Left lung (tissue), 14 donors: ENCODE measurements at places on chromosomes 4 and X. TPM values are rescaled to one million over a fixed set of nuclear protein-coding genes. Genes with fewer than 3 reads are reported as not detected.

DNA sequence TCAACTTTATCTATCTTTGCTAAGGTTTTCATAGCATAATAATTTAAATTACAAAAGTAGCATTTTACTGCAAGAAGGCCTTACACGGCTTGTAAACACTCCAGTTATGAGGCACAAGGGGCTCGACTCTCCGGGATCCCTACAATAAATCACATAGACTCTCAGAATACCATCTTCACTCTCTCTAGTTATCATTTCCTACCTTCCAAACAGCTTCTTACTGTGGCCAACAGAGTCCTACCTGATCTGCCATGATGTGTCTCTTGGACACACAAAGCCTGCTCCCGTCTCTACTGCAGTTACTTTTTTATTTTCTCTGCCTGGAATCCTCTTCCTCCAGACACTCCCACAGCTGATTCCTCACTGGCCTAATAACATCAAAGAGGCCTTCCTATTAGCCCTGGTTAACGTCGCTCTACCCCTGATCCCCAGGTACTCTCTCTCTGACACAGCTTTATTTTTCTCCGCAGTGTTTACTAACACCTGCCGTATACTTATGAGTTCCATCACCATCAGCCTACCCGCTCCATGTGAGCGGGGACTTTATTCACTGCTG lies 559.6 kb upstream of the DIPK2B start:
- H3K27me3 ChIP-seq = no peaks in the 10 kb centered on the region
- peaks cover 4% of the 10 kb centered on the region for H3K36me3 ChIP-seq
- peak overlapping the region; percentile 86 for H3K27ac ChIP-seq
- H3K4me1 ChIP-seq = peaks cover 92% of the 10 kb centered on the region

GRCh38 chr4:89306486-89307177 lies 968 bp downstream of the GPRIN3 start:
- peak overlapping the region; percentile 60 for H3K4me3 ChIP-seq
- H3K27me3 ChIP-seq = no peaks in the 10 kb centered on the region
- H3K36me3 ChIP-seq = no peaks in the 10 kb centered on the region

DNA sequence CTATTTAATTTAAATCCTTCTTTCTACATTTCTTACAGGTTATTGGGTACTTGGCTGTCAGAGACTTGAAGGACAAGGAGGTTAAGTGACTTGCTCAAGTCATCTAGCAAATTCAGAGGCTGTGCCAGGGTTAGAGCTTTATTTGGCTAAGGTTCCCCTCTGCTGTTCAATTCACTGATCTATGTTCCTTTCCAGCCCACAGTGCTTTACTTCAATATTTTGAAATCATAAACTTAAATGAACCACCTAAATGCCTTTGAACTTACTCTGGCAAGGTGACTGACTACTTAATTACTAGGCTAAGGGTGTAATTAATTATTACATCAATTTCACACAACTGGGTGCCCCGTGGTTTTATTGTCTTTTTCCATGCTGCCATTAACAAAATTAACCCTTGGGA lies 288.7 kb downstream of the CAMK2D start:
- H3K36me3 ChIP-seq = no peaks in the 10 kb centered on the region
- peaks cover 16% of the 10 kb centered on the region for H3K4me1 ChIP-seq
- no peak for DNase-seq

DNA sequence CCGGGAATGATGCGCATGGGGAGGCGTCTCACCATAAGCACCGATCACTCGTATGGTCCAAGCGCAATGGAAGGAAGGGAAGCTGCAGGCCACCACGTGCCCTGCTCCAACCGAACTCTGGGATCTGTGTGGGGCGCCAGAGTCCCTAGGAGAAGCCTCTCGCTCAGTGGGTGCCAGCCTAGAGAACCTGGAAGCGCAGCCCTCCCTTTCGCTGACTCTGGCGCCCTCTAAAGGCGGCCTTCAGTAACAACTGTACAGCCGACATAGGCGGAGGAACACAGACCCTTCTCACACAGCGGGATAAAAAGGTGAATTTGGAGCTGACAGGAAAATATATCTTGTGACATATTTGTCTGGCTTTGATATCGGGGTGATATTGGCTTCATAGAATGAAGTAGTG lies 76.0 kb downstream of the INTS6L start:
- DNase-seq = no peak
- H3K27ac ChIP-seq = no peak overlapping the region
- no peaks in the 10 kb centered on the region for H3K27me3 ChIP-seq
- H3K36me3 ChIP-seq = no peaks in the 10 kb centered on the region
- no peak overlapping the region for H3K4me3 ChIP-seq
- H3K4me1 ChIP-seq = no peaks in the 10 kb centered on the region

The GCNA gene
- total RNA-seq = 0.64 TPM
